OCI-M1 (cell line): ENCODE measurements at places on chromosomes 2 and 18.

DNA sequence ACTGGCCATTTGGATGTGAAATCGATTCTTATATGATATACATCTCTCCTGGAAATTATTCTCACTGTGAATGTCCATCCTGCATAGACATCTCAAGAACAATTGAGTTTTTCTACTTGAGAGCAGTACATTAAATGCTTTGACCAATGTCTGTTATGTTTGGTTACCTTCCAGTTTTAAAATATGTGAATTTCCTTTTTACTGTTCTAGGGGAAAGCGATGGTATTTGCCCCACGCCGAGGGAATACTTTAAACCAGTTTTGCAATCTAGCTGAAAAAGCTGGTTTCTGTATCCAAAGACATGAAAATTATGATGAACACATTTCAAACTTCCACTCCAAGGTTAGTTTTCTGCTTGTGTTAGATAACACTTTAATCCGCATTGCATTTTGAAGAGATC, 175.3 kb upstream of the SIX3 start:
- DNase-seq: no peak

DNA sequence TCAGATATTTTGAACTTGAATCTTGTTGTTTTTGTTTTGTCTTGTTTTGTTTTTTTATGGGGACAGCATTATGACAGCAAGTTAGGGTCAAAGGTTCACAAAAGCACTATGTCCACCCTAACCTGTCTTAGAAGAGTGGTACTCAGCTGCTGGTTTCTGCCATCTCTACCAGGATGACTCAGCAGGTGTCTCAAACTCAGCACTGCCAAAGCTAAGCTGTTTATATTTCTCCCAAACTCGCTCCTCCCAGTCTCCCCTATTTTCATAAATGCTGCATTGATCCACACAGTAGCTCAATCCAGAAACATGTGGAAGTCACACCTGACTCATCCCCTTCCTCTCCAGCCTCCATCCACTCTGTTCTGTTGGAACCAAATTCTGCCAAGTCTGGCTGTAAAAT, 134.9 kb downstream of the ZBTB7C start:
- DNase-seq: no peak

- no peak for DNase-seq
Measured at GRCh38 chr18:13915995-13916431, 677 bp upstream of the MC2R start.

DNA sequence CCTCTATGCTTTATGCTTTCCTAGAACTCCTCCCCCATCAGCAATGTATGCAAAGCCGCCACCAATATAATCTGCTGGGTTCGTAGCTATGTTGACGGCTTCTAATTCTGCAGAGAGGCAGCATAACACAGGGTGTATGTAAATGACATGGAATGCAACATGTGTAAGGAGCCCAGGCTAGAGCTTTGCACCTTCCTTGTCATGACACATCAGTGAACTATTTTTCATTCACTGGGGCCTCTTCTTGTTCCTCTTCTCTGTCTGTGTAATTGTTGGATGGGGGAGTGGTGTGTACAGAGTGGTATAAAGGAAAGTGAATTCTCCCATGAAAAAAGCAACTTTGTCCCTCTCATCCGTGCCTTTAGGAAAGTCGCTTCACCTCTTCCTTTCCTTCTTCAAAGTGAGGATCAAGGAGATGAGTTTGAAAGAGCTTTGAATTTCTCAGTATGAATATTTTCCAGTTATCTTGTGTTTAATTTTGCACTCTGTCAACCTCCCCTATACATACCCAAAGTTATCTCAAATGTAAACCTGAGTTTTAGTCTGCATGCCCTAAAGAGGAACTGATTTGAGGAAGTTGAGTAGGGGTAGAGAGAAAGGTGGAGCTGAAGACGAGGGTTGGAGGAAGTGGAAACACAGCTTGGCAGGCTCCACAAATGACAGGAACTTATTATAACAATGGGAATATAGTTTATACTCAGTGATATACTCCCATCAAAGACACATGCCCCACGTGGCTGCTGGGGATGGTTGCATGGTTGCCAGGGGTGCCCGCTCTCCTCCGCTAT, 74.9 kb upstream of the ARL4C start:
- peak; percentile 35 for DNase-seq

GRCh38 chr2:40115894-40116293, 336.0 kb downstream of the SLC8A1 start:
- no peak for DNase-seq

DNA sequence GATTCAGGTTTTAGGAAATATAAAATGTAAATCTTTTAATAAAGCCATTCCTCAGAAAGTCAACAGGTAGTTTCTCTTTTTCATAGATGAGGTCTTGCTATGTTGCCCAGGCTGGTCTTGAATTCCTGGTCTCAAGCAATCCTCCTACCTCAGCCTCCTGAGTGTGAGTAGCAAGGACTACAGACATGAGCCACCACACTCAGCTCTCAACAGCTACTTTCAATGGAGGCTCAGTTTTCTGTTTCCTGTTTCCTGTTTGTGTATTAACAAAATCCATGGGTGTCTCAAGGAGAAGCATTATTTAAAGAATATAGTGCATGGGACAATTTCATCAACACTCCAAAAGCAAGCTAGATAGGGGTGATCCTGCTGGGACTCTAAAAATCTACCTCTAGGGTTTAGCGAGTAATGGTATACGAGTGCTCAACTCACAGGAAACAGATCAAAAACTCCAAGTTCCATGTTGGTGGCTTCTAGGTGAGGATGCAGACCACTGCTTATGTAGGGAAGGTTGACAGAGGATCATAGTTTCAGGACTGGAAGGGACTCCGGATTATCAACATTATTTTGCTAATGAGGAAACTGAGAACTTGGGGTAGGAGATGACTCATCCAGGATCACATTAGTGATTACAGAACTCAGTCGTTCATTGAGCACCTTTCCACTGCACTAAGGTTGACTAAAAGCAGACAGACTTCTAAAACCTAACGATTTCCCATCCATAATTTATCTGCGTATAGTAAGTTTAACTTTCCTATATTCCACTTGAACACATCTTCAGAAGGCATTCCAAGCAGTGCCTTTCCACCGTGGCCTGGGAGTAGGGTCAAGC, 61.7 kb upstream of the WIPF1 start:
- no peak for DNase-seq

DNA sequence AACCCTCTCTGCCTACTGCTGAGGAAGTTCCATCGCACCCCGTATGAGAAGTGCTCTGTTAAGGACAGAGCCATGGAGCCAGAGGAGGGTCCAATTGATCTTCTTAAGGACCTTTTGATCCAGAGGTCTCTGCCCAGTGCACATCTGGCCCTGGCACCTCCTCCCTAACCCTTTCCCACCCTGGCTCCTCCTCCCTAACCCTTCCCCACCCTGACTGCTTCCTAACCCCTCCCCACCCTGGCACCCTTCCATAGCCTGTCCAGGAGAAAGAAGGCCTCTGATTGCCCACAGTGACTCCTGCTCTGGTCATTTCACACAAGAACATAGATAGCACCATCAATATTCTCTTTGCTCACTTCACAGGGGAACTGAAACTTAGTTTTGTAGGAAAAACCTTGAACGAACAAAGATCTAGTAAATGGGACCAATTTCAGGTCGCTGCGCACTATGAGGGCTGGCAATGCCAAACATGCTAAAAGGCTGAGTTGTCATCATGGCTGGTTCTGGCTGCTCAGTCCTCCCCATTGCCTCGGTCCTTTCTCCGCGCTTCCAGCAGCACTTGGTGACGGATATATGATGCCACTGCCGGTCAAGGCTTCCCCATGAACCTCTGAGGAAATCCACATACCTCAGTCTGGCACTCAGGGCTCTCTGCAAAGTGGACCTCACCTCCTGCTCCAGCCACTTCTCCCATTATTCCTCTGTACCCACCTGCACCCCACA, 49.2 kb downstream of the PKDCC start:
- no peak for DNase-seq

- DNase-seq: peak; percentile 60
Measured at GRCh38 chr2:171798156-171798820, 95.8 kb downstream of the SLC25A12 start.

DNA sequence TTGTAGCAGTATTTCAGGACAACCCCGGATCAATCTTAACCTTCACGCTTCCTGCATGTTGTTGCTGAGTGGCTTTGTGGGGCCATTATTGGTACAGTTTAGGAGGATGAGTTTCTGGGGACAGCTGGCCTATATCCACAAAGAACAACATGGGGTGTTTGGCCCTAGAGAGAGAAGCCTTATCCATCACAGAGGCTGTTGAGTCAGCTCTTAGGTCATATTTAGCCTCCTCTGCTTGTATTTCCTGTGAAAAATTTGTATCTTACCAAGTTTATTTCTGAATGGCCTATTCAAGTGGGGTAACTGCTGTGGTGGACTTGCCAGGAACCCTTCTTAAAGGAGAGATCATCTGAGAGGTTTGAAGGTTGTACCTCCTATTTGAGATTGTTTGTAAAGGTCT, 77.6 kb downstream of the MAP4K4 start:
- no peak for DNase-seq

- no peak for DNase-seq
Measured at GRCh38 chr2:73339201-73339600, 45.9 kb upstream of the EGR4 start.

DNA sequence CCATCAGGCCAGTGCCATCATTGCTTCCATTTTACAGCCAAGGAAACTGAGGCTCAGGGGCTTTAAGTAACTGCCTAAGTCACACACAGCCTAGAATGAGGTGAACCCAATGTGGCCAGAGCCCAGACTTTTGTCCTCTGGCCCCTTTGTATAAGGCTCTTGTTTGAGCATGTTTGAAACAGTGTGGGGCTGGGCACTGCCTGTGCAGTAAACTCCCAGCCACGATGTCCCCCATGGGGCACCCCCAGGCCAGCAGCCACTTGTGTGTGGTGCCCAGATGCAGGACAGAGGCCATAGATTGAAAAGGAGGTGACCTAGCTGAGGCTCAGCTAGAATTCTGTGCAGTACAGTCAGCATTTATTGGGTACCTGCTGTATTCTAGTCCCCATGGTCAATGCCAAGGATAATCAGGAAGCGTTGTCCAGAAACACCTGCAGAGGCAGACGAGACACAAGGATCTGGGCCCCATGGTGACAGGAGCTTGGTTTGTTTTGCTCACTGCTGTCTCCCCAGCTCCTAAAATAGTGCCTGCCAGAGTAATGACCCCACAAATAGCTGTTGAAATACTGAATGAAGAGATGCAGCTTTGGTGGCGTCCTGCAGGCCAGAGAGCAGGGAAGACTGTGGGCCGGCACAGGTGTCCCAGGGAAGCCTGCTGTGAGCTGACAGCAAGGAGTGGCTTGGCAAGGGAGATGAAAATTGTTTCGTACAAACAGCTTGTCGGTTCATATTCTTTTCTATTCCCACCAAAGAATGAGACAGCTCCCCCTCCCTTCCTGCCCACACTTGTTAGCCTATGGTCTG, 160.7 kb downstream of the LDLRAD4 start:
- no peak for DNase-seq

DNA sequence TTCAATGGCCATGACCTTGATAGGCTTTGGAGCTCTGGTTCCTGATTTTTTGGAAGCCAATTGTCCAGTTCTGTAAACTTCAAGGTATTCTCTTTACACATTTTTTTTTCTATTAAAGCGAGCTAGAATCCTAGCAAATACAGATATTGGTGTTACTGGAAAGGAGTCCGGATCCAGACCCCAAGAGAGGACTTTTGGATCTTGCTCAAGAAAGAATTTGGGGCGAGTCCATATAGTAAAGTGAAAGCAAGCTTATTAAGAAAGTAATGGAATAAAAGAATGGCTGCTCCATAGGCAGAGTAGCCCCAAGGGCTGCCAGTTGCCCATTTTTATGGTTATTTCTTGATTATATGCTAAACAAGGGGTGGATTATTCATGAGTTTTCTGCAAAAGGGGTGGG, 45.1 kb downstream of the CD8B2 start:
- no peak for DNase-seq

DNA sequence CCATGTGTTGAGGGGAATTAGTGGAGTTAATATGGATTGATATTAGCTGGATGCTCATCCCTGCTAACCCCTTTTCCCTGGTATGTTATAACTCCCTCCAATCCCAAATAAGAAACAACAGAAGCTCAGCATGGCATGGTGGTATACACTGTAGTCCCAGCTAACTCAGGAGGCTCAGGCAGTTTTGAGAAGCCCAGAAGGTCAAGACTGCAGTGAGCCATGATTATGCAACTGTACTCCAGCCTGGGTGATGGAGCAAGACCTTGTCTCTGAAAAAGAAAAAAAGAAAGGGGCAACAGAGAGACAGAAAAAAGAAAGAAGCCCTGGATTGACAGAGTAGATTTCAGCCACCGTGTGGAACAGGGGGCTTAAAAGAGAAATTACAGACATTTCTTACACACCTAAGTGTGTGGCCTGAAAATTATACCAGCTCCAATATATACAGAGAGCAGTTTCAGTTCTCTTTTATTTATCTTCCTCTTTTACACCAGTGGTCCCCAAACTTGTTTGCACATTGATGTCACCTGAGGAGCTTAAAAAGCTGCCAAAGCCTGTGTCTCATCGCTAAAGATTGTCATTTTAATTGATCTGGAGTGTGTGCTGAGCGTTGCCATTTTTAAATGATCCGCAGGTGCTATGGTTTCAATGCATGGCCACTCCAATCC, 203.6 kb downstream of the UBE2E3 start:
- no peak for DNase-seq

DNA sequence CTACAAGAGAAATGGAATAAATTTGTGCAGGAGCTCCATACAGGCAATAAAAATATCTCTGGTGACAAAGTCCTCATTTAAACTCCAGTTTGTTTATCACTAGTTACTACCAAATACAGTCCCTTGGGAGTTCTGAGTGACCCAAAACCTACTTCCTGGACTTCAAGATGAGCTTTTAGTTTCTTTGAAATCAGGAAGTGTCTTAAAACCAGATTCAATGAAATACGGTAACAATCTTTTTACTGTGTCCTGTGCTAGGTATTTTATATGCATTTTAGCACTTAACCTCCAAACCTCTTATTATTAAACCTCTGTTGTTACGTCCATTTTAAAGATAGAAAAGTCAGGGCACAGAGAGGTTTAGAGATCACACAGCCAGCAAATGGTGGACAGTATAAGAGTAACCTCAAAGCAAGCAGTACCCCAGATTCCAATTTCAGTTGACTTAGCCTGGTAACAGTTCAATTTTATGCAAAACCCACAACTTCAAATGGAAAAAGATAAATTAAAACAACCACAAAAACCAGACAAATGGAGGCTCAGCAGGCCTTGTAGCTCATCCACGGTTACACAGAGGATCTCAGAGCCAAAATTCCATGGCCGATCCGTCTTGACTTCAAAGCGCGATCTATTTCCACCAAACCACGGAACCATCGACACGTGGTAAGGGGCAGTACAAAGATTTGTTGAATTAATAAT, 1.3 kb upstream of the KCMF1 start:
- DNase-seq: peak; percentile 44

- DNase-seq: no peak
Measured at GRCh38 chr2:214836568-214836967, 27.1 kb upstream of the BARD1 start.

DNA sequence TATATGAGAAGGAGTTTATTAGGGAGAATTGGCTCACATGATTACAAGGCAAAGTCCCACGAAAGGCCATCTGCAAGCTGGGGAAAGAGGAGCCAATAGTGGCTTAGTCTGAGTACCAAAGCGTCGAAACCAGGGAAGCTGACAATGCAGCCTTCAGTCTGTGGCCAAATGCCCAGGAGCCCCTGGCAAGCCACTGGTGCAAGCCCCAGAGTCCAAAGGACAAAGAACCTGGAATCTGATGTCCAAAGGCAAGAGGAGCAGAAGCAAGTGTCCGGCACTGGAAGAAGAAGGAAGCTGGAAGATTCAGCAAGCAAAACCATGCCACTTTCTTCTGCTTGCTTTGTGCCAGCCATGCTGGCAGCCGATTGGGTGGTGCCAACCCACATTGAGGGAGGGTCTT, 74.3 kb upstream of the NPAS2 start:
- no peak for DNase-seq
